Activated T-helper 1 cell treated with anti-CD3 and anti-CD28 coated beads, Interleukin-2, amount 50 U/mL, for 16 hours (primary cell): ENCODE measurements at places on chromosomes 4 and X.
A peak's percentile ranks its signal among the peaks of the same experiment; 100 is the strongest.

- no peak for DNase-seq
These were observed 72.7 kb downstream of the ANXA10 start for GRCh38 chr4:168164915-168165548.

- DNase-seq: no peak
These were observed 229.9 kb upstream of the UGT8 start for GRCh38 chr4:114368751-114369150.

DNA sequence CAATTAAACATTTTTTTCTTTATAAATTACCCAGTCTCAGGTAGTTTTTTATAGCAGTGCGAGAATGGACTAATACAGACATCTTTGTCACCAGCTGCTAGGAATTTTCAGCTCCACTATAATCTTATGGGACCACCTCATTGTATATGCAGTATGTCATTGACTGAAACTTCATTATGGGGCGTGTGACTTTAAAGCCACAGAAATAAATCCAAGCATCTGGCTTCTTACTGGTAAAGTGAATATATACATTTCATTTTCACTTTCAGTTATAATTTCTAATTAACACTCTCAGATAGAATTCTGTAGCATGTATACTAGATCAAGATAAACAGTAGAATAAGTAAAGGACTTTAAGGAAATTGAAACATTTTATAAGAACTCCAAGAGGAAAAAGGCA, 21.9 kb downstream of the IL15 start:
- no peak for DNase-seq

DNA sequence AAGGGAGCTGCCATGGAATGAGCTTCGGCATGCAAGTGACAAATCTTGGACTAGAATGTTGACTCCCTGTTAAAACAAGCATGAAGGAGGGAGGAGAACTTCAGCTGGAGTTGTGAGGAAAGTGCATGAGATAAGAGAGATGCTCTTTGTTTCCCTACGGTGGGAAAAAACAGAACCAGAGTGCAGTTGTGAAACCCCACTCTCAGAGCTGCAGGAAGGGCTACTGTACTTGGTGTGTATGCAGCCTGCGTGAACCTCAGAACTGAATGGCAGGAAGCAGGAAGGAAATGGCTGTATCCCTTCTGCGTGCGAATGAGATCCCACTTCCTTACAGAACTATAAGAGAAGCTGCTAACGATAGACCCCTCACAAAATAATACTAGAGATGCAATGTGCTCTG, 57.2 kb downstream of the EGF start:
- no peak for DNase-seq

- DNase-seq: no peak
These were observed 174.8 kb upstream of the GLRA2 start for GRCh38 chrX:14354521-14354920.

GRCh38 chrX:53616946-53617345, 69.6 kb downstream of the HUWE1 start:
- DNase-seq: no peak

DNA sequence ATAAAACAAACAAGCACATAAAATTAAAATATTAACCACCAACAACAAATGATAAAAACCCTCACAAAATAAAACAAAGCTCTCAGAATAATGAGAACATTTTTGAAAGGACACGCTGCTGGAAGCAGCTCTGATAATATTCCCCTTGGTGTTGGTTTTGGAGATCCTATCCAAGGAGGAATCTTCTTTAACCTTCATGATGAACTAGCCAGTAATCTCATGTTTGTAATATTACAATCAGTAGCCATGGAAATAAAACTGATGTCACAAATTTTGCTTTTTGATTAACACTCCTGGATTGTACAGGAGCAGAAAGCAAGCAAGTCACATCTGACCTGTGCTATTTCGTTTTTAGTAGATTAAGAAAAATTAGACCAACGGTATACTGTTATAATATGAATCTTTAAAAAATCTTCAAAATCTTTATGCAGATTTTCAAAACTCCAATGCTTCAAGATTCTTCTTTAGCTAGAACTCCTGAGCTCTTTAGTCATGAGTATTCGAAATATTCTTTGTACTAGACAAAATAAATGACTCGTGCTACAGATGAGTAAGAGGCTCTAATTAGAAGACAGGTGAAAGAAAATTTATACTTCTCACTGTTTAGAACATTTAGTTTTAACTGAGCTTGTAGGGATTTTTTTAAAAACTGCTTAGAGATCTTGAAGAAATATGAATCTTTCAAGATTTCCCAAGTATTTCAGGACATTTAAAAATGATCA, 154.1 kb downstream of the RASL11B start:
- DNase-seq: no peak

GRCh38 chrX:10922159-10922558, 189.0 kb upstream of the HCCS start:
- no peak for DNase-seq

- DNase-seq: no peak
These were observed 86.8 kb upstream of the NPFFR2 start for GRCh38 chr4:71944956-71945355.

DNA sequence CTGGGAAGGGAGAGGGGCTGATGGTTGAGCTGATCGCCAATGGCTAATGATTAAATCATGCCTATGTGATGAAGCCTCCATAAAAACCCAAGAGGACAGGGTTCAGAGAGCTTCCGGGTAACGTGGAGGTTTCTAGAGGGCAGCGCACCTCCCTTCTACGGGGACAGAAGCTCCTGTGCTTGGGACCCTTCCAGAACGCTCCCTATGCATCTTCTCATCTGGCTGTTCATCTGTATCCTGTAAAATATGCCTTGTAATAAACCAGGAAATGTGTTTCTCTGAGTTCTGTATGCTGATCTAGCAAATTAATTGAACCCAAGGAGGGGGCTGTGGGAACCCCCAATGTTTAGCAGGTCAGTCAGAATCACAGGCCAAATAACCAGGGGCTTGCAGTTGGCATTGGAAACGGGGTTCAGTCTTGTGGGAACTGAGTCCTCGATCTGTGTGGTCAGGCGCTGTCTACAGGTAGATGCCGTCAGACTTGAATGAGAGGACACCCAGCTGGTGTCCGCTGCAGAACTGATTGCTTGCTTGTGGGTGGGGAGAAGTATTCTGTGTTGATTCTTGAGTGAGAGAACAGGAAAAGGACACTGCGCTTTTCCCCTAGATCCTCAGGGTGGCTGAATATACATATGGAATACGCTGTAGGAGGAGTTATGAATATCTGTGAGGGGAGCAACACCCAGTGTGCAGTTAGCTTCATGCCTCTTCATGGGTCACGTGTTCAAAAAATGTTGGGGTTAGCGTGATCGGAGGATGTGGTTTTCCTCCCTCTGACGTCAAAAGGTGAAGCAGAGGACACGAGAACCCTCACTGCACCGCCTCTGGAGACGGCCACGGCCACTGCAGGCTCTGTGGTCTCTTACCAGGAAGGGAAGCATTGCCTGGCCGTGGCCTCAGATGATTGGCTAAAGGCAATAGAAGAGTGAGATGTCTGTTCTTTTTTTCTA, 29.2 kb downstream of the HTT-AS start:
- peak; percentile 38 for DNase-seq

GRCh38 chr4:70564033-70564432, 28.0 kb upstream of the AMBN start:
- no peak for DNase-seq

DNA sequence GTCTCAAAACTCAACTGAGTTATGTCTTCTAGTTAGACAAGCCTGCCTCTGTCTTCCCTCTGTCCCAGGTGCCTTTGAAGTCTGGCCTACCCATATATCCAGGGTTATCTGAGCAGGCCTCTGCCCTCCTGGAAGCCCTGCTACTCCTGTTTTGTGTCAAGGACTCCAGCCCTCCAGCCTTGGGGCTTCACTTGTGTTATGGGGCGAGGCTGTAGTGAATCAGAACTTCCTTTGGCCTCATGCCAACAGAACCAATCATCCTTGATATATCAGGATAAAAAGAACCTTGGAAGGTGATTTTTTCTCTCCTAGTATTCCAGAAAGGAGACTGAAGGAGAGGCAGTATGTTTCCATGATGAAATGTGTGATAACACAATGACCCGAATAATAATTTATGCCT, 8.9 kb upstream of the ADGRG4 start:
- no peak for DNase-seq

DNA sequence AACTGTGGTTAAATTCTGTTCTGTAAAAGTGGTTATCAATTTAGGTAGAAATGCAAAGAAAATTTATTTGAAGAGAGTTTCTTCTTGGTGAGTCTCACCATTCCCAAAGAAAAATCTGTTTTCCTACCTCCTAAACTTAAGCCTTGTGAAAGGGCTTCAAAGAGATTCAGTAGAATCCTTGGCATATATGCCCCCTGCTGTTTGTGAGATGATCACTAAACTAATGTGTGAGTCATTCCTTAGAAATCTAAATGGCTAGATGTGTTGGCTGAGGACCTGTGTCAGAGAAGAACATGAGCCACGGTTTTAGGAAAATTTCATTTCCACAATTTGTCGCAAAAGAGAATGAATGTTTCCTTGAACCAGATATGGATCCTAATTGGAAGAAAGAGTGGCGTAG, 260.9 kb downstream of the SLC7A11 start:
- DNase-seq: no peak

GRCh38 chrX:134010690-134011089, 25.3 kb upstream of the GPC3 start:
- DNase-seq: no peak

DNA sequence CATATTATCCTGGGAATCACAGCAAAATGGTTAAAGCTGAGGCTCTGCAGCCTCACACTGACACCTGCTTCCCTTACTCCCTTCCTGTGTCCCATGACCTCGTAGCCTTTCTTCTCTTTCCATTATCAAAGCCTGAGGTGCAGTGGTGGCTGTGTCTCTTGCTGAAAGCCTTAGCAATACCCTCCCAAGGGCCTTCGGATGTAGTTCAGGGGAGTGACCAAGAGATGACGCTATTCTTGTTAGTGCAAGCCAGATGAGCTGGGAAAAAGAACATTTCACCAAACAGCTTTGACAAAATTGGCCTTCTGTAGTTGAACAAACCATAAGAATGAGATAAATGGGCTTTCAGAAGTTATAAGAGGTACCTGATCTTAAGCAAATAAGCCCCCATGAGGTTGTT, 31.6 kb downstream of the SMIM10L2A start:
- DNase-seq: no peak
